Activated T-helper 2 cell treated with anti-CD3 and anti-CD28 coated beads, Interferon-gamma antibody, Interleukin-2, Interleukin-4, amounts not matched to agents 10 μg/mL and 5 μg/mL and 100 μg/mL, durations not matched to agents 14 hours and 24 hours and 36 hours (primary cell): ENCODE measurements at places on chromosomes 1 and 21. TPM values are rescaled to one million over a fixed set of nuclear protein-coding genes. Genes with fewer than 3 reads are reported as not detected.

PGLYRP4 gene
- total RNA-seq: not detected in 2 replicates

DNA sequence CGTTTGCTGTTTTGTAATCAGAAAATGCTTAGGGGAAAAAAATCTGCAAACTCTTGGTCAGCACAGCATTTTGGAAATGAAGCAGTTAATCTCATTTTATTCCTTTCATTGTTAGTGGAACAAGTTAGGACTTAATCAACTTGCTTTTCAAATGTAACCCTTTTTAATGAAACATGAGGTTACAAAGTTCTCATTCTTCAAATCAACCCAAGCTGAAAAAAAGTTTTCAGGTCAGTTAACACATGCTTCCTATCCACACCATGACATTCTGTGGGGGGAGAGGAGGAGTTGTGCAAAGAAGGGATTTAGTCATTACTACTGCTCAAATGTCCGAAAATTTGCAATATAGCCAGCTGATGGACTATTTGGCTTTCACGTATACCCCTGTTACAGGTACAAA lies 283.2 kb upstream of the LYPLAL1 start:
- no peak for DNase-seq
- no peak overlapping the region for H3K27ac ChIP-seq
- H3K27me3 ChIP-seq: no peaks in the 10 kb centered on the region
- H3K36me3 ChIP-seq: no peaks in the 10 kb centered on the region

DNA sequence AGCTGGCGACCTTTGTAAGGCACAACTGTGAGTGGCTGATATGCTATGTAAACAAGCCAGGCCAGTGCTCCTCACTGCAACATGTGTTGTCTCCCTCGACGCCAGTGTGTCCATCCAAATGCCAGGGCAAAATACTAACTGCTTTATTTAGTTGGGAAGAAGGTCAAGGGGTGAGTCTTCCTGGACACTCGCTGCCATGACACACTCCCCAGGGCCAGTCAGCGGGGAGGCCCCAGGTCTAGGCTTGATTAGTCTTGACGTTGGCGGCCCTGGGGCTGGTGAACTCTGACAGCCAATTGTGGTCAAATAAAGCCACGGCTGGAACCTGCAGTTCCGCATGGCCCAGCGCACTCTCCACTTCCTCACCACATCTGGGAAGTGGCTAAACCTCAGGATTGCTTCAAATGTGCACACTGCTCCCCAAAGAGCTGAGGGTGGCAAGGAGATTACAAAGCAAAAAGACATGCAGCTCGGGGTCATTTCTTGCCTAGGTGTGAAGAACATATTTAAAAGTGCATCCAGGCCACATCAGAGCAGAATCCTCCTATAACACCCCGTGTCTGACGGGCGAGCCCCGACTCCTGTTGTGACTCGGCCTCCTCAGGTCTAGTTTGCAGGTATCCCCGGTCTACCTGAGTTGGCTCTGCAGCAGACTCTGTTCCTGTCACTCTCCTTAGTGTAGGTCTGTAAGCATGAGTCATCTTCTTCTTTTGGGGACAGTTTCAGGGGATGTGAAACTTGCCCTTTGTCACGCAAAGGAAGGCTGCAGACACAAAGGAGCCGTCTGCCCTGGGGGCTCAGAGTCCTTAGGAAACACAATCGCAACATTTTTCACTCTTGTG lies 183.5 kb downstream of the RUNX1 start:
- H3K4me3 ChIP-seq: peak overlapping the region; percentile 6
- no peaks in the 10 kb centered on the region for H3K27me3 ChIP-seq
- H3K36me3 ChIP-seq: peaks cover 86% of the 10 kb centered on the region
- H3K4me1 ChIP-seq: peaks cover 64% of the 10 kb centered on the region

TFF2 gene
- not detected in 2 replicates for total RNA-seq

GRCh38 chr1:111647736-111648135 lies 28.1 kb downstream of the RAP1A start:
- H3K27ac ChIP-seq: peak overlapping the region; percentile 89
- H3K27me3 ChIP-seq: no peaks in the 10 kb centered on the region
- no peak overlapping the region for H3K4me3 ChIP-seq
- peaks cover 68% of the 10 kb centered on the region for H3K36me3 ChIP-seq

SRP9 gene
- total RNA-seq: 255 and 270 TPM in 2 replicates

- H3K27me3 ChIP-seq: peaks cover 28% of the 10 kb centered on the region
- H3K4me1 ChIP-seq: peaks cover 11% of the 10 kb centered on the region
- H3K27ac ChIP-seq: no peak overlapping the region
- no peak for DNase-seq
- no peaks in the 10 kb centered on the region for H3K36me3 ChIP-seq
- H3K4me3 ChIP-seq: no peak overlapping the region
Observed at GRCh38 chr1:119676571-119677206, 28.6 kb upstream of the ZNF697 start.

PRAMEF8 gene
- total RNA-seq: not detected in 2 replicates

RAVER2 gene
- 0.55 and 0.83 TPM in 2 replicates for total RNA-seq

- peaks cover 17% of the 10 kb centered on the region for H3K4me1 ChIP-seq
- no peaks in the 10 kb centered on the region for H3K36me3 ChIP-seq
- no peak overlapping the region for H3K27ac ChIP-seq
- H3K4me3 ChIP-seq: no peak overlapping the region
Observed at GRCh38 chr1:234655328-234656069, 45.5 kb upstream of the IRF2BP2 start.

DNA sequence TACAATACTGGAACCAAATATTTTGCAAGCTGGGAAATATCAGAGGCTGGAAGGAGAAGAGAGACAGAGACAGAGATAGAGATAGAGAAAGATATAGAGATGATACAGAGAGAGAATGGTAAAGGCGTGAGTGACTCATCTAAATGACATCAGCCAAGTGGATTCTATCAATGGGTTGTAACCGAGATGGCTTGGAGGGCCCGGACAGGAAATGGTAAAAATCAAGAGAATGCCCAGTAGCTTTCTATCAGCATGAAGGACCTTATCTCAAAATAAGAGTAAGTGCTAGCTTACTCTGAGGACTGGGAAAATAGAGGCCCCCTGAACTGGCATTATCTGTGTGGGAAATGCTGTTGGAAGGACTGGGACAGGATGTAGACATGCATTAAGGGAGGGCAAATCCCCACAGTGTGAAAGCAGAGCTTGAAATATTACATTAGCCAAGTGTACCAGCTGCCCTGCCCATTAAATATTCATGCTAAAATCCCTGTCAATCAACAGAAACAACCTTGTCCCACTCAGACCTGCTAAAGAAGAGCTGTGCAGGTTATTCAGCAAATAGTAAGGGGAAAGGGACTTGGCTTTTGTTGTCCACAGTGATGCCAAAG lies 76.6 kb upstream of the ZNF644 start:
- H3K27me3 ChIP-seq: peaks cover 4% of the 10 kb centered on the region
- DNase-seq: no peak
- H3K27ac ChIP-seq: no peak overlapping the region
- no peak overlapping the region for H3K4me3 ChIP-seq
- no peaks in the 10 kb centered on the region for H3K36me3 ChIP-seq
- peaks cover 6% of the 10 kb centered on the region for H3K4me1 ChIP-seq

DNA sequence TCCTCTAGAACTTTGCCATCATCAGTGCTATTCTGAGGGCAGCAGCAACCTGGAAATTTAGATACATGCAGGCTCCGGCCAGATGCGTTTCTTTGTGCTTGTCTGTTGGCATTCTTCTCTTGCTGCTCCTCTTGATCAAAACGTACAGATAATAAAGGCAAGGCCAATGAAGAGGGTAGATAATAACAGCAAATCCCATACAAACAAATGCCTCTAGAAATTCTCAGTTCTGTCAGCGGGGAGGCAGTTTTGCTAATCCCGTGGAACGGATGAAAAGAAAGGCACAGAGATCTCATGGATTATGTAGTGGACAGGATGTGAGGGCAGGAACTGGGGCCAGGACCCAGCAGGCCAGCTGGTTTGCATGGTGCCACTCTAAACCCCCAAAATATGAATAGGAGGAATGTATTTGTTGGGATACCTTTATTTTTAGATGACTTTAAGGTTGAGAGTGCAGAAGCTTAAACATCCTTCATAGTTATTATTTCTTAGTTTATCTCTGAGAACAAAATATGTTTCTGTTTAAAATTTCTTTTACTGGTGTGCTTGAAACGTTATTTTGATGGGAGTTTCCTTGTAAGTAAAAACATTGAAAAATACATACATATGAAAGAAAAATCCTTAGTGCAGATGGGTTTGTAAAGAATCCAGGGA lies 1.5 kb downstream of the ITSN1 start:
- H3K27me3 ChIP-seq: peaks cover 27% of the 10 kb centered on the region
- H3K4me1 ChIP-seq: peaks cover 12% of the 10 kb centered on the region

- peaks cover 12% of the 10 kb centered on the region for H3K4me1 ChIP-seq
- peaks cover 24% of the 10 kb centered on the region for H3K27me3 ChIP-seq
- peak overlapping the region; percentile 80 for H3K4me3 ChIP-seq
- peaks cover 12% of the 10 kb centered on the region for H3K36me3 ChIP-seq
- peak; percentile 22 for DNase-seq
- H3K27ac ChIP-seq: no peak overlapping the region
Observed at GRCh38 chr1:201468501-201468843, 516 bp downstream of the PHLDA3 start.

CAPN9 gene
- not detected in 2 replicates for total RNA-seq

OSBPL9 gene
- total RNA-seq: 49.3 and 52.3 TPM in 2 replicates

ADAM30 gene
- total RNA-seq: not detected in 2 replicates

LORICRIN gene
- total RNA-seq: not detected in 2 replicates

CD48 gene
- total RNA-seq: 101 and 103 TPM in 2 replicates

GRCh38 chr1:21322681-21323016 lies 32.4 kb upstream of the ECE1 start:
- DNase-seq: no peak
- peaks cover 14% of the 10 kb centered on the region for H3K36me3 ChIP-seq
- peak overlapping the region; percentile 62 for H3K27ac ChIP-seq
- H3K4me3 ChIP-seq: peak overlapping the region; percentile 26

DNA sequence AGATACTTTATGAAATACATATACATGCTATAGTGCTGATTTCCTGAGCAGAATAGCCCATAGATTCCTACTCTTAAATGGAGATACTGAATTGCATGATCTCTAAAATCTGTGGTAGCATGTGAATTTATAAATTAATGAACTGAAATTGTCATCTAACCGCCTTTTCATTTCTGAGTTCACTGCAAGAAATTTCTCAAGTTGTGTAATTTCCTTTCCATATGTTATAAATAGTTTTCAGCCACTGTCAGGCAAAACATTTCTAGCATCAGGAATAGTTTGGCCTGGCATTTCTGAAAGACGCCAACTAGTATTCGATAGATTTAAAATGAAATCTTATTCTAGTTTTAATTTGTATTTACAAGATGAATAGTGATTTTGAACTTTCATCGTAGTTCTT lies 310.1 kb downstream of the USH2A start:
- no peaks in the 10 kb centered on the region for H3K27me3 ChIP-seq
- H3K36me3 ChIP-seq: no peaks in the 10 kb centered on the region
- no peak overlapping the region for H3K27ac ChIP-seq
- H3K4me3 ChIP-seq: no peak overlapping the region

DTL gene
- 73.9 and 77.0 TPM in 2 replicates for total RNA-seq

ARHGAP29 gene
- total RNA-seq: 0.05 and 0.18 TPM in 2 replicates

DNA sequence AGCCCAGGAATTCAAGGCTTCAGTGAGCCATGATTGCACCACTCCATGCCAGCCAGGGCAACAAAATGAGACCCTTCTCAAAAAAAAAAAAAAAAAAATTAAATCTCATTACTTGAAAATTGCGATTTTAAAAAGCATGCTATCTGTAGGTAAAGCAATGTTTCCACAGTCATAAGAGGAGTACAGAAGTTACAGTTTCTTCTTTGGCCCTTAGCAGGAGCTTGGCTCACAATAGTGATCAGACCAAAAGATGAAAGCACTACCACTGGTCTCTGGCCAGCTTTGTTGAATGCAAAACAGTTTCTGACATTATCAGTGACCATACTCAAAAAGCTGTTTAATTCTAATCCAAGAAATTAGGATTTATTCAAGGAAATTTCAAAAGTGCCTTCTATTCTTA lies 31.2 kb downstream of the VAV3 start:
- peaks cover 2% of the 10 kb centered on the region for H3K27me3 ChIP-seq
- no peak for DNase-seq
- H3K4me3 ChIP-seq: no peak overlapping the region
- H3K27ac ChIP-seq: no peak overlapping the region
- no peaks in the 10 kb centered on the region for H3K36me3 ChIP-seq

- no peak overlapping the region for H3K27ac ChIP-seq
- peaks cover 36% of the 10 kb centered on the region for H3K4me1 ChIP-seq
- no peak for DNase-seq
- H3K27me3 ChIP-seq: no peaks in the 10 kb centered on the region
Observed at GRCh38 chr1:101154547-101154946, 82.3 kb upstream of the S1PR1 start.

LCE3D gene
- not detected in 2 replicates for total RNA-seq

DNA sequence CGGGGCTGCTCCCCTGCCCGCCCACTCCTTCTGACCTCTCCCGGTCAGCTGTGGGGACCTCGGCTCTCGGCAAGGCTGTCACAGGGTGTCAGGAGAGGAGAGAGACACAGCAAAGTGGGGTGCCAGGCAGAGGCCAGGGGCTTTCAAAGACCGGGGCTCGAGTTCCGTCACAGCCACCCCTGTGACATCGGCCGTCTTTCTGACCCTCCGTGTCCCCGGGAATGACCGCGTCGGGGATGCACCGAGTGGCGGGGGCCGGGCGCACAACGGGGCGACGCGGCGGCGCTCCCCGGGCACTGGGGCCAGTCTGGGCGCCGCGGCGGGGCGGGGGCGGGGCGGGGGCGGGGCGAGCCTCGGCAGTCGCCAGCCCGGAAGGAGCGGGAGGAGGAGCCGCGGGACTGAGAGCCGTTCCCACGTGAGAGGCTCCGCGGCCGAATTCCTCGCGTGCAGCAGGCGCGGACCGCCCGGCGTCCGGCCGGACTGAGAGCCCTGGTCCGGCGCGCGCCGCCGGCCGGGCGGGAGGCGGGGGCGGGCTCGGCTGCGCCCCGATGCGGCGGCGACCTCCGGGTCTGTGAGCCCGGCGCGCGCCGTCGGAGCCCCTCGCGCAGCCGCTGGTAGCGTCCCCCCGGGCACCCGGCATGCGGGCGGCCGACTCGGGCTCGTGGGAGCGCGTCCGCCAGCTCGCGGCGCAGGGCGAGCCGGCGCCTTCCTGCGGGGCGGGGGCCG lies 229.7 kb upstream of the TMEM51 start:
- H3K4me1 ChIP-seq: peaks cover 4% of the 10 kb centered on the region
- H3K27me3 ChIP-seq: peaks cover 35% of the 10 kb centered on the region
- DNase-seq: peak; percentile 26
- no peaks in the 10 kb centered on the region for H3K36me3 ChIP-seq

GRCh38 chr1:47616036-47616435 lies 178.2 kb downstream of the FOXD2 start:
- no peak overlapping the region for H3K4me3 ChIP-seq
- no peaks in the 10 kb centered on the region for H3K27me3 ChIP-seq
- no peaks in the 10 kb centered on the region for H3K4me1 ChIP-seq
- H3K27ac ChIP-seq: no peak overlapping the region

TMEM9 gene
- 14.9 and 16.9 TPM in 2 replicates for total RNA-seq

DNA sequence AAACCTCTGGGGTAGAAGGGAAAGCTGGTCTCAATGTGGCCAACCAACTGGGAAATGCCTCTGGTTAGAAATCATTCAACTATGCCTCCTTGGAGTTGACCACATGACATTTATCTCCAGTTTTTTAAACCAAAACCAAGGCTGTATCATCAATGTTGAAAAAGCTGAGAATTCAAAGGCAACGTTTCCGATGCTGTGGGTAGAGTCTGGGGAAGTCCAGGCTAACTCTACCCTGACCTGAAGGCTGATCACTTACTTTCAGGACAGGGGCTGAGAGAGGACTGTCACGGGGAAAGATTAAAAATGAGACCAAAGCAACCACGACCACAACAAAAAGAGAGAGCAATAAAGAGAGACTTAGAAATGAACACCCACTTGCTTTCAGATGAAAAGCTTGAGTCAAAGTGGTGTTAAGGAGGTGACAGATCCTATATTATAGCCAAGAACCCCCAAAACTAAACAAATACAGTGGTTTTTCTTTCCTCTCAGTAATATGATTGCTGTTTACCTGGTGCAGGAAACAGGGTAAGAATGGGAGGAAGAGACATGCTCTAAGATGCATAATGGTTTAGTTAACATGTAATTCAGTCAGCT lies 90.8 kb upstream of the TNFSF4 start:
- peaks cover 37% of the 10 kb centered on the region for H3K27me3 ChIP-seq
- DNase-seq: no peak
- no peak overlapping the region for H3K4me3 ChIP-seq
- H3K27ac ChIP-seq: peak overlapping the region; percentile 2
- H3K36me3 ChIP-seq: no peaks in the 10 kb centered on the region
